ENCODE measurements at places on chromosomes 11 and 22.

- no peak for DNase-seq
Observed at GRCh38 chr22:41557401-41558240, 3.2 kb upstream of the CSDC2 start.

DNA sequence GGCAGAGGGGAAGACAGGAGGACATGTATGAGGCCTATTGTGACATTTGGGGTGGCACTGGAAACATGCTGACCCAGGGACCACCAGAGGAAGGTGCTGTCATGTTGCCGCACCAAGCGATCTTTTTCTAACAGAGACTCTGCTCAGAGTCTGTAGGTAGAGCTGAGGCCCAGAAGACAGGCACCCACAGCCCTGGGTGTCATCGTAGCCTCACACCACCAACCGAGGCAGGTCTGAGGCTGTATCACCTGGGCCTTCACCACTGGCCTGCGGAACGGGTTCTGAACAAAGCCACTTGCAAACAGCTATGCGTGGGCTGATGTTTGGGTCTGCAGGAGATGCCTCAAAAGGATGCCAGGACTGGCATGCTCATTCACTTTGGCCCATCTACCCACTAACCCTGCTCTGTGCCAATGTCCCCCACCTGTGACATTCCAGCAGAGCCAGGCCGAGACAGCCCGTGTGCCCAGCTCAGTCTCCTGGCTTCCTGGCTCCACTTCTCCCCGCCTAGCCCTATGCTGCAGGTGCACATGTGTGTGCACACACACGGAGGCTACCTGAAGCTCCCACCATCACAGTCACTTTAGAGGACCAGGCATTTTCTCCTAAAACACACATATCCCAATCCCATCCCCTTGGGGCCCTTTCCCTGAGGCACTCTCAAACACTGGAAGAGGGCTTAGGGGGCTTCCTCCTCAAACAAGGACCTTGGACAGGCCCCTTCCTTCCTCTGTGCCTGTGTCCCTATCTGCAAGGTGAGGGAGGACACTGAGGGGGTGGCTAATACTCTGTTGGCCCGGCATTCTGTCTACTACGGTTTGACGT, 3.6 kb downstream of the TRIM29 start:
- no peak for DNase-seq

GRCh38 chr11:108436594-108436993, 30.7 kb downstream of the C11orf65 start:
- DNase-seq: no peak

GRCh38 chr11:82521427-82521826, 212.2 kb downstream of the FAM181B start:
- DNase-seq: no peak

DNA sequence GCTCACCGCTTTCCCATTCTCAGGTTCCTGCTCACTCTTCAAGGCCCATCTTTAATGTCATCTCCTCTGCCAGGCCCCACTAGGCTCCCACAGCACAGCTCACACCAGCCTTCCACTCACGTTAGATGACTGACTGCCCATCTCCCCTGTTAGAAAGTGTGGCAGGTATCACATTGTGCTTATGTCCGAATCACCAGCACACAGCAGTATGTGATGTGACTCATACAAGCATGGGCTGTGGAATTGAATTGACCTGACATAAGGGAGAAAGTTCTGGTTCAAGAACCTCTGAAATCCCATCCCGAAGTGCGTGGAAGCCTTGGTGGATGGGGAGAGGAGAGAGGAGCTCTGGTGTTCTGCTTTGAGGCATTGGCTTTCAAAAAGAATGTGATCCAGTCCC, 6.5 kb downstream of the VSTM5 start:
- DNase-seq: no peak

- no peak for DNase-seq
Observed at GRCh38 chr22:19870153-19871022, 15.7 kb upstream of the GNB1L start.

DNA sequence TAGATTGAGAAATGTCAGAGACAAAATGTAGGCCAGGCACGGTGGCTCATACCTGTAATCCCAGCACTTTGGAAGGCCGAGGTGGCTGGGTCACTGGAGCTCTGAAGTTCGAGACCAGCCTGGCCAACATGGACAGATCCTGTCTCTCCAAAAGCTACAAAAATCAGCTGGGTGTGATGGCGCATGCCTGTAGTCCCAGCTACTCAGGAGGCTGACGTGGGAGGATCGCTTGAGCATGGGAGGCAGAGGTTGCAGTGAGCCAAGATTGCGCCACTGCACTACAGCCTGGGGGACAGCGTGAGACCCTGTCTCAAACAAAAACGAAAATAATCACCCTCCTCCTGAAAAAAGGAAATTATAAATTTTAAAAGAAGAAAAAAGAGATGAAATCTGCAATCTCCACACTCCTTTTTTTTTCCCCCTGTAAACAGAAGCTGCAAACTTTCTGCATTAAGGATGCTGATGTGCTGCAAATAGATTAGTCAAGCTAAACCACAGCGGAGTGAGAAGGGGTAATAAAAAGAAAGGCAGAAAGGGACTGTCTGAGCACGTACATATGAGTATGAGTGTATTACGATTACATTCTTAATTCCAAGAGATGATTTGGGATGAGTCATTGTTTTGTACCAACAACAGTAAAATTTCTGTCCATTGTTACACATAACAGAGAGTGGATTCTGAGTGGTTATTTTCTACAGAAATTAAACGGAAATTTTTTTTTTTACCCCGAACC, 87.3 kb downstream of the SIK3 start:
- DNase-seq: no peak

DNA sequence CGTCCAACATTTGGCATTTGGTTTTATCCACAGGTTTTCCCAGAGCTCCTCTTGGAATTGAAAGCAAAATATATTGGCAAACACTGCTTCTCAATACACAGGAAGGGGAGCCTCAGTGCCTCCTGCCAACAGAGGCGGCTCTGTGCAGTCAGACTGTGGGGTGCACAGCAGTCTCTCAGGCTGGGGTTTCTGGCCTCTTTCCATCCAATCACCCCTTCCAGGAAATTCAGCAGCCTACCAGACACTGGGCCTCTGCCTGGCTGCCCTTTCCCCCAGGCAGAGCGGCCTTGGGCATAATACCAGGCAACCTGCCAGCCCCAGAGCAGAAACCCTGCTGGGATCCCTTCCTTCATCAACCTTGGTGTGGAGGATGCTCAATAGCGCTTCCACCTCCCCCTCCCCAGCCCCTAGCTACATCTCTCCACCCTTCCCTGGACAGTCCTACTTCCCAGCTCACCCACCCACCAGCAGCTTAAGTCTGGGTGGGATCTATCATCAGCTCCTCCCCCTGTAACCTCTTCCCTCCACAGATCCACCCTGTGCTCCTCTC, 17.8 kb upstream of the RAPSN start:
- no peak for DNase-seq

DNA sequence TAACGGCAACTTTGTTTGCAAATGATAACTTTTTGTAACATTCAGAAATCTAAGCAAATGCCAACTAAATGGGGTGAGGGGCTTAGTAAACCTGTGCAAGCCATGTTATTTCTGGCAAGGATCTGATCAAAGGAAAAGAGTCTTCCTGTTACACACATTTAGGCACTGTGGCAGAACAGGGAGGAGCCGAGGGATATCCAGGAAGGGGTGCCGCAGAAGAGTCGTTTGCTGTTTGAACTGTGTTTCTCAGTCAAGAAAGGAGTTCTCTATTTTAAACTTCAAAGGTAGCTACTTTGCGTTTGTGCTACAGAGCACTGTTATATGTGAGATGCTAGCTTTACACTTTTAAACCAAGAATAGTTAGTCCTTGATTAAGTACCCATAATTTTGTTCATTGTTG, 175.5 kb downstream of the ETS1 start:
- DNase-seq: no peak

DNA sequence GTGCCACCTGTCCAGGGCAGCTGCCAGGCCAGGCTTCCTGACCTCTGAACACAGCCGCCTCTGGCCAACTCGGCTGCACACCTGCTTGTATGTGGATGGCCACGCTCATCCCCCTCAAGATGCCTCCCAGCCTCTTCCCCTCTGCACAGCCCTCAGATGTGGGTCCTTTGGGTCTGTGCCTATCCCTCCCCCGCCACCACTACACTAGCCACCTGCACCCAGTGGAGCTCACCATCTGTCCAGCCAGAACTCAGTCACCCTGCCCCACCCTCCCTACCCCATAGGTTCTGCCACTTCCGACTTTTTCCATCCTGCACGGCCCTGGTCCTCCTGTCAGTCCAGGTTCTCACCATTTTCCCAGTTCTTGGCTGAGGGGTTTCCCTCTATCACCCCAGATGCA, 44.6 kb downstream of the PHF21B start:
- no peak for DNase-seq

- DNase-seq: no peak
Observed at GRCh38 chr11:70836071-70836470, 416.3 kb downstream of the SHANK2 start.

DNA sequence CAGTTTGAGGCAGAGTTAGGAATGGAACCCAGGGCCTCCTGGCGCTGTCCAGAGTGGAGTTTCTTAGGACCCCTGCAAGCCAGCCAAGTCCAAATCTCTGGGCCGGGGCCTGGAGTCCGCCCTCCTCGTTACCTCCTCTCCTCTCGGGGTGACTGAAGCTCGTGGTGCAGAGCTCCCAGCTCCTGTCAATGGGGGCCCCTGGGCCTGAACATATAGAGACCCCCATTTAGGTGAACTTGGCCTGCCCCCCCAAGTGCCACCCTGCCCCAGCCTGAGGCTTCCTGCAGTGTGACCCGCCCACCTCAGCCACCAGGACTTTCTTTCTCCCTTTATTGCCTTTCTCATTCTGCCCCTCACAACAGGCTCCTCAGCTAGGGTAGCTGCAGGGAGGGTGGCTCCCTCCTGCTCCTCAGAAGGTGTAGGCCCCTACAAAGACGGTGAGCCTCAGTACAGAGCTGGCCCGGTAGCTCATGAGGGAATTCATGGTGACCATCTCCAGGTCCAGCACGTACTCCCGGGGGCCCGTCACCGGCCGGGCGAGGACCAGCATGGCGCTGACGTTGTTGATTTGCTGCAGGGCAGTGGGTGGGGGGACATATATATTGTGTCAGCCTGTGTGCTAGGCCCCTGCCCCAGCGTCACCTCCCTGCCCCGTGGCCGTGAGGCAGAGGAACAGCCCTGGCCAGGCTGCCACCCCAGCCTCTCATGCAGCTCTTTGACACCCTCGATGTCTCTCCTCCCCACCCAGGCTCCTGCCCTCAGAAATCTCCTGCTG, 5.9 kb downstream of the EFEMP2 start:
- no peak for DNase-seq

DNA sequence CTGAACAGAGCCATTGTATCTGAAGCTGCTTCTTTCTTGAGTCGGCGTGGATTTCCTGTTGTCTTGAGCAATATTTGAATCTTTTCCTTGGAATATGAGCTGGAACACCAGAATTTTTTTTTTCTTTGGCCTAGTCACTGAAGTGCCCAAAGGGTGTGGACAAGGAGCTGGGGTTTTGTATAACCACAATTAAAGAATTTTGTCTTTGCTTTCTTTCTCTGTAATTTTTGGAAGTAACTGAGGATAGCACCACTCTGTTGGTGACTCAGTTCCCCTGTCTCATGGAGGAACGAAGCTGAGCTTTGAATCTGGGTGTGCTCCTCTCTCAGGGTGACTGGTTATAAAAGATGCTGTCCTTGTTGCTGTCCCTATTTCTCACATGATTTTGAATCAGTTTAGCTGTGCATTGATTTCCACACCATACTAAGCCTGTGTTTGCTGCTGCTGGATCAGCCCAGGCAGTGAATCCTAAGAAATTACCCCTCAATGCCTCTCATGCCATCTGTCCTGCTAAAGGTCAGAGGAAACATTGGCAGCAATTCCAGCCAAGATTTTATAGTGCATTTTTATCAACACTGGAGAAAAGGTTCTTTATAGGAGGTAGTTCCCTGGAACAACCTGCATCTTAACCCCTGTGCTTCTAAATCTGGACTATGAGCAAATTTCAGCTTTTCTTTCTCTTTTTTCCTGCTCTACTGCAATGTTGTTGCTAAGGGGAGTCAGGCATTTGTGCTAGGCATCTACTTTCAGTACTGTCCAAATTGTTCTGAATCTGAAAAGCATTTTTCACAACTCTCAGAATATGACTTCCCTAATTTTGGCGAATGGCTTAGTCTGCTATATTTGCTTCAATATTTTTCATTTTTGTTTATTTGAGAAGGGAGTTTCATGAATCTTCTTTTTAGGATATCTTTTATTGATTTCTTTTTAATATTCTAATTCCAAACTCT, 540.8 kb downstream of the SOX6 start:
- no peak for DNase-seq

DNA sequence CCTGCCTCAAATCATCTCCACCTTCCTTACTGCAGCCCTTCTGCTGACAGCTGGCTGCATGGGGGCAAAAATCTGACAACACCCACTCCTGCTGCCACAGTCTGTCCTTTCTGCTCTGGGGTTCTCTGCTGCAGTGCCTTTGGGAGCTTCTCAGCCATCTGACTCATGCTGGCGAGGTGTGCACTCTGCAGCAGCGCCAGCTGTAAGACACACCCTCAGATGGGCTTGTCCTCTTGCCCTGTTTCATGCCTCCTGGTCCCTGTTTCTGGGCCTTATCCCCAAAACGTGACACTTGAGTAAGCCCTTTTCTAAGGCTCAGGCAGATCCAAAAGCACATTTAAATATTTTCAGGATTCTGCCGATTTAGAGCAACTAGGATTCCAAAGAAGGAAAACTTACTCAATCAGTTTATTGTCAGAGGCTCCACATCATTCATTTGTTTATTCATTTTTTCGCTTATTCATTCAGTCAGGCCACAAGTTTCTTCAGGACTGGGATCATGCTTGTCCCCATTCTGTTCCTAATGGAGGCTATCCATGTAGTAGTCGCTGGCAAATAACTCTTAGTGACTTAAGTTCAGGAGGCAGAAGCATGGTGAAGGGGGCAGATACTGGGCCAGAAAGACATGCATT, 60.2 kb downstream of the SMIM38 start:
- no peak for DNase-seq

DNA sequence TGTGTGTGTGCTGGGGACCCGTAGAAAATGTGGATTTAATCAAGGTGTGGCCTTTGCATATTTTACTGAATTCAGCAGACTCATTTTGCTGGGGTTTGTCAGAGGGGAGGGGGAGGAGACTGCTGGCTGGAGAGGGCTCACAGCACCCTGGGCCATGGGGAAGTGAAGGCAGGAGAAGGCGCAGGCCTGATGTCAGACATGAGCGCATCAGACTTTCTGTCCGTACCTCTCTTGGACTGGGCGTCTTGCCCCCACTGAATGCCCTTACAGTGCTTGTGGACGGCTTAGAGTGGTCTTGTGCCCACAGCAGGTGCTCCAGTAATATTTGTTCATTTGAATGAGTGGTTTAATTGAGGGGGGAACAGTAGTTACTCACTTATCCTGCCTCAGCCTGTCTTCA, 75.2 kb downstream of the TEAD1 start:
- no peak for DNase-seq

GRCh38 chr11:2366276-2366675, 10.8 kb upstream of the CD81 start:
- no peak for DNase-seq

DNA sequence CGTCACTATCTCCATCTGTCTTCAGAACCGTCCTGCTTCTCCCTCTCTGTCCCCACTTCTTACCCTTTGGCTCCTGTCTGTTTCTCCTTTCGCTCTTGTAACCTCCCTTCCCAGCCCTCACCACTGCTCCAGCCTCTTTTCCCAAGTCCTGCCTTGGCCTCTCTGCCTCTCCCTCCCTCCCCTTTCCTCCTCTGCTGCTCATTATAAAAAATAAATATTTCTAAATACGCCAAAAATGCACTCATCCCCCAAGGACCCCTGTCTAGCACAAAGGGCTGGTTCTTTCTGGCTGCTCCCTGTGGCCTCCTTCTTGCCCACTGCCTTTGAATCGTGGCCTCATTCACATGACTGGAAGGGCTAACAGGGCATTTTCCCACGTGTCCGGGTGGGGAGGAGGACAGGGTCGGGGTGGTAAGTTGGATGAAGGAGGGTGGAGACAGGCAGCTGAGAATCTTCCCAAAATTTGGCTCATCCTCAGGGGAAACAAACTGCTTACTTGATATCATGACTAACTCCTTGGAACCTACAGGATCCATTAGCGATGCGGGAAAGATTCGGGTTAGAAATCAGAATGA, 26.4 kb upstream of the OAF start:
- no peak for DNase-seq

All from CD8-positive, alpha-beta T cell (primary cell).